ENCODE measurements at places on chromosomes 5 and 9.
A peak's percentile ranks its signal among the peaks of the same experiment; 100 is the strongest.

GRCh38 chr5:132013006-132013689 is 1.7 kb upstream of the ACSL6 start:
- no peak for DNase-seq

DNA sequence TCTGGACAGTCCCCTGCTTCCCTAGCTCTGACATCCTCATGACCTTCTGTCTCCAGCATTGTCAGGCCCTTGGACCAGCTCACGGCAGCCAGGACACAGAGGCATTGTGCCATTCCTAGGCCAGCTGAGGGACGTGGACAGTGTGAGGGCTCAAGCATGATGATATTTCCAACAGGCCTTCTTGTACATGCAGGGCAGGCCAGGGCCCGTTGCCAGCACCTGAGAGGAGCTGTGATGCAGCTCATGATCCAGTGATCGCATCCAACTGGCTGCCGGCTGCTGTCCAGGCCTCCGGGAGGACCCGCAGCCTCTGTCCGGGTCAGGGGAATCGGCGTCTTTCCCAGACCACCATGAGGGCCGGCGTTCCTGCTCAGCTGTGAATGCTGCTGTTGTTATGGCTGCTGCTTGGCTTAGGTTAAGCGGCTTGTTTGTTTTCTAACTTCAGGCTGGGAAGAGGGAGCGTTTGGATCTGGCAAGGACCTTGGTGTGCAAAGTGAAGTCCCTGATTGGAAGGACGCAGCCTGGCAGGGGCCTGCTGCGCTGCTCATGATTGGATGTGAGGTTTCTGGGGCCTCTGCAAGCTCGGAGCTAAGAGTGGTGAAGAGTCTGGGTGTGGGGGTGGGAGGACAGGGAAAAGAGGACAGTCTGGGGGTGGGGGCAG is 53.8 kb downstream of the PDZD2 start:
- DNase-seq, result no peak

- no peak for DNase-seq
These were observed 413.1 kb downstream of the KCTD16 start for GRCh38 chr5:144583541-144584449.

GRCh38 chr9:76218117-76218885 is 175.9 kb downstream of the RFK start:
- no peak for DNase-seq

DNA sequence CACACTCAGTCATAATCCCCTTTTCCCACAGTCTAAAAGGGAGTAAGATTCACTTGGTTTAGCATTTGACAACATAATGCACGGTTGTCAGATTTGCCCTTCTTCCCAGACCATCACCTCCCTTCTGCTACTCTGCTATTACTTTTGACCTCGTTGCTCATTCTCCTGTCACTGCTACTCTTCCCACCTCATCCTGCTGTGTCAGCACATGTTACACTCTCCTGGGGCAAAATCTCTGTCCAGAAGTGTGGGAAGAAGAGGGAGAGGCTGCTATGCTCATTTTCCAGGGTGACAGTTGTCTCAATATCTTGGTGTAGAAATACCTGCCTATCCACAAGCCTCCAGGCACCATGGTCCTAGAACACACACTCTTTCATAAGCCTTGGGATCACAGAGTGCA is 449.9 kb upstream of the PIK3R1 start:
- no peak for DNase-seq

DNA sequence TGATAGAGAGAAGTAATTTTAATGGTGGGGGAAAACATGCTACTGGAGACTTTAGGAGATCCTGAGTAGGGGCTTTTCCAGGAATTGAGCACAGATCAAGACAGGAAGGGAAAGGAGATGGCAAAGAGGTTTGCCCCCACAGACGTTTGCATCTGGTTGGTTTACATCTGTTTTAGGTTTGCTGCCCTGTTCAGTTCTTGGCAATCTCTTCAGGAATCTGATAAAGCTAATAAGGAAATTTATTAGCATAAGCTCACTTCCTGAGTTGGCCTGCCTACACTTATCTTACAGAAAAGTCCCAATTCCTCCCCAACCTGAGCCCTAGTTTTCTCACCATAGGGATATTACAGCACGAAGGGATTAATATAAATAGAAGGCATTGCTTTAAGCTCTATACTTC is 3.4 kb upstream of the CFAP95 start:
- no peak for DNase-seq

- DNase-seq, result no peak
These were observed 2.9 kb downstream of the BICD2 start for GRCh38 chr9:92761686-92762085.

GRCh38 chr5:163434401-163434866 is 3.0 kb upstream of the CCNG1 start:
- DNase-seq, result peak; percentile 17

GRCh38 chr9:98707166-98708102 is 1.3 kb downstream of the GABBR2 start:
- DNase-seq, result no peak

DNA sequence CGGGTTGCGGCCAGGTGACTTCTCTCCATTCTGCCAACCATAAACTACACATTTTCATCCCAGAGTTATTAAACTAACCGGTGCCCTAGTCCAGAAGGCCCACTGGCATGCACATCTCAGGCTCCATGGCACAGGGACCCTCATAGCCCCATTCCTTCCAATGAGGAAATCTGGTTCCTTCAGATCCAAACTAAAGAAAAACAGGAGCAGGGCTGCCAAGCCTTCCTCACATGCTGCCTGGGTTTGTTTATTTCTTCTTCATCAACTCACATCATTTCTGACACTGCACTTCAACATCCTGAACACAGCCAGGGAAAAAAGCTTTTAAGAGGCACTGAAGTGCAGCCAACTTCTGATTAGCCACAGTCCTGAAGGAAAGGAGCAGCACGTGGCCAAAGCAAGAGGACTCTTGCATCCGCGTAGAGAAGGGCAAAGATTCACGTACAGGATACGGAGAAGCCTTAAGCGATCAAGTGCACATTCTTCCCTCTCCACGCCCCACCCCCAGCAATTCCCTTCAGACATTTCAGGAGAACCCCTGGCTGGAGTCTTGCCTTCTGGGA is 22.5 kb downstream of the LHFPL2 start:
- DNase-seq, result no peak

GRCh38 chr9:29325894-29326293 is 1752.6 kb upstream of the C9orf72 start:
- no peak for DNase-seq

GRCh38 chr9:86892576-86892975 is 54.7 kb downstream of the GAS1 start:
- no peak for DNase-seq

- no peak for DNase-seq
These were observed 37.9 kb downstream of the UBTD2 start for GRCh38 chr5:172245703-172246125.

- DNase-seq, result no peak
These were observed 331.3 kb upstream of the SEMA6A start for GRCh38 chr5:116905885-116906284.

DNA sequence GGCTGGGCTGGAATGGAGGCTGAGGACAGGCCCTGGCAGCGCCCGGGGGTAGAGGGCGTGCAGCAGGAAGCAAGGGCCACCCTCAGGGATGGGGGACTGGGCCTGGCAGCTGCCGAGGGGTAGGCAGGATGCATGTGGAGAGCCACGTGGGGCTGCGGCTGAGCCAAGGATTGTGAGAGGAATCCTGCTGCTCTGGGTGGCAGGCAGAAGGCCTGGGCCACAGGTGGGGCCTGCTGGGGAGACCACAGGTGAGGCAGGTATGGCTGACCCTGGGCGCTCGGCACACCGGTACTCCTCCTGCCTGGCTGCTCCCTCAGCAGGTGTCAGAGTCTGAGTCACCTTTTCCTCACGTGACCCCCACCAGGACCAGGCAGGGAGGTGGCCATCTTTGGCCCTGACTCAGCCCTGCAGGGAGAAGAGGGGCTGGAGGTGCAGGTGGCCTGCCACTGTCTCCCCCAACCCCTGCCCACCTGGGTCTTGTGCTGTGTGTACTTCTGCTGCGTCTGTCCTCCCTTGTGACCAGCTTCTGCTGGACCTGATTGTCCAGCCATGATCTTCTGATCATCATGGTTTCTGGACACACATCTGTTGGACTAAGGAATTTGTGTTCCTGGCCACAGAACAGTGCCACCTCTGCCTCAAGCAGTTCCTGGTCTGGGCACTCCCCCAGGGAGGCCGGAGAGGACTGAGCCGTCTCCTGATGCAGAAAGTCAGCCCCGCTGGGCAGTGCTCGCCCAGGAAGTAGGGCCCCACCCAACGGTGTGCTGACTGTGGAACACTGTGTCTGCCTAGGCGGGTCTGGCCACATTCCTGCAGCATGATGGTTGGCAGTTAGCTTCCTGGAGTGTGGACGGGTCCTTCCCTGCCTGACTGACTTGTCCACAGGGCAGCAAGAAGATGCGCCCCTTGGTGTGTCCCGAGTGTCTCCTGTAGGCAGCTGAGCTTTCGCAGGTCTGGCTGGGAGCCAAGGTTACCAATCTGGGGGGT is 6.4 kb downstream of the ARRDC1 start:
- DNase-seq, result peak; percentile 34

DNA sequence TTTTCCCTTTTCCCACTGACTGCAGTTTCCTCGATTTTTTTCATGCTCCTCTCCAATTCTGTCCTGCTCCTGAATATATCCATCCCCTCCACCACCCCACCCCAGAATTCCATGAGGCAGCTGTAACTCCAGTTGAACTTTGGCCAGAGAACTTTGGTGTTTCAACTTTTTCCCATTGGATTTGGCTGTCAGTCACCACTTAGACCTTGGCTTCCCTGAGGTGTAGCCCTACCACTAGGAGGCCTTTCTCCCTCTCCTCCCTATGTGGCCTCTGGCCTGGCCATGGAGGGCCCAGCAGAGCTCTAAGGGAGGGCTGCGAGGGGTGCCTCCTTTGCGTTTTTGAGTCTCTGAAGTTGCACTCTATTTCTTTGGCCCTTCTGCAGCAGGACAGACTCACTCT is 261.3 kb downstream of the PIK3R1 start:
- DNase-seq, result no peak

- no peak for DNase-seq
These were observed 40.8 kb upstream of the GNPDA1 start for GRCh38 chr5:142053426-142054151.

- DNase-seq, result no peak
These were observed 99.7 kb upstream of the CCL21 start for GRCh38 chr9:34809504-34810186.

DNA sequence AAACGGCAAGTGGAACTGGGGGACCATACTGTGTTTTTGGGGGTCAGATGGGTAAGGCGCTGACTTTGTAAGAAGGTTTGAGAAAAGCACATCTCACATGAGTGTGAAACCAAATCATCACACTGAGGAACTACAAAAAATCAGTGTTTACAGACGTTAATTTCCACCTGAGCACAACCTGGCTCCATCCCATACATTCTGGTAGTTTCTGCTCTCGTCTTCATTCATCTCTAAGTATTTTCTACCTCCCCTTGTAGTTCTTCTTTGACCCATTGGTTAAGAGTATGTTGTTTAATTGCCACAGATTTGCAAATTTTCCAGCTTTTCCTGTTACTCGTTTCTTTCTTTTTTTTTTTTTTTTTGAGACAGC is 8.9 kb upstream of the DPP7 start:
- DNase-seq, result no peak

GRCh38 chr9:127444283-127444920 is 6.8 kb downstream of the RPL12 start:
- DNase-seq, result peak; percentile 25

GRCh38 chr5:98307811-98308210 is 465.7 kb upstream of the RGMB start:
- no peak for DNase-seq

GRCh38 chr9:125971050-125971449 is 223.9 kb downstream of the PBX3 start:
- no peak for DNase-seq

- DNase-seq, result no peak
These were observed 286.5 kb downstream of the KCTD16 start for GRCh38 chr5:144457160-144457559.

DNA sequence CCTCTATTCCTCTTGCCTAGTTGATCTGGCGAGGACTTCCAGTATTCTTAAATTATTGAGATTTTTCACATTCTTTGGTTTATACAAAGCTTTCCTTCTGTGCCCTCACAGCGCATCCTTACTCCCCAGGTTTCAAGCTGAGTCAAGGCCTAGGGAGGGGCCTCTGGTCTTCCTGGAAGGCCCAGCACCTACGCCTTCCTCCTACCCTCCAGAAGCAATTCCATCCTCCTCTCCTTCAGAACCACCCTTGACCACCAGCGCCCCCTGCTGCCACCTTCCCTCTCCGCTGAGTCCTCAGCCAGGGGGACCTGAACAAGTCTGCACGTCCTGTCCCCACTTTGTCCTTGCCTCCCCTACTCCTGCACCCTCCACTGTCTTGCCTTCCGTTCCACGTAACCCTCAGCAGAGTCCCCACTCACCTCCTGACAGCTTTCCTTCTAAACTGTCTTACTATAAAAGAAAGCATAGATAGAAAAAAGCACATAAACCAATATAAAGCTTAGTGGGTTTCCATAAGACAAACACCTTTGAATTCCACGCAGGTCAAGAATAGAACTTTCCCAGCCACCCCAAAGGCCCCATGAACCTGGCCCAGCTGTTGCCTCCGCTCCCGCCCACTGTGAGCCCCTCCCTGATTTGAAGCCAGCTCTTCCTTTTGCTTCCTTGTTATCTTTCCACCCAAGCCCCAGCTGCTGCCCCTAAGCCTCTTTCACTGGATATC is 63.0 kb upstream of the CTSL start:
- DNase-seq, result peak; percentile 65

DNA sequence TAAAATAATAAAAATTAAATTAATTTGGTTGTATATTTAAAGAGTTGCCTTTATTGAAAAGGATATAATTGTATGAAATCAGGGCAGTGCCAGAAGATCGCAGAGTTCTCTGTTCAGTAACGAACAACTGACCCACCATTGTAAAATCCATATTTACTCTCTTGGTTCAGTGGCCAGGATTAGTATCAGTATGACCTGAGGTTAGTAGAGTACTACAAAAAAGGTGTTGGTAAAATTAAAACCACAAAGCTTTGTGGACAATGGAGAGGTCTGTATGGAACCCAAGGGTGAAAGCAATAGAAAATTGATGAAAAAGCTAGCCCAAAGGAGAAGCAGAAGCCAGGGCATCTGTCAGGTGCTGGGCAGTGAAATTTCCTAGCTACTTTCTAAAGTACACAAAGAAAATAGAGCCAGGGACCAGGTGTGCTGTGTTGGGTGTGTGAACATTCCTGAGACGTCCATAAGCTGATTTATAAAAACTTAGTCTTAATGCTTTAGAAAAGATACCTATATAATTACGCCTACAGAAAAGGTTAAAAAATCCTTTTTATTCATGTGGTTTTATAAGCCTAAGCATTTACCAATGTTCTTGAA is 159.5 kb downstream of the AOPEP start:
- no peak for DNase-seq

DNA sequence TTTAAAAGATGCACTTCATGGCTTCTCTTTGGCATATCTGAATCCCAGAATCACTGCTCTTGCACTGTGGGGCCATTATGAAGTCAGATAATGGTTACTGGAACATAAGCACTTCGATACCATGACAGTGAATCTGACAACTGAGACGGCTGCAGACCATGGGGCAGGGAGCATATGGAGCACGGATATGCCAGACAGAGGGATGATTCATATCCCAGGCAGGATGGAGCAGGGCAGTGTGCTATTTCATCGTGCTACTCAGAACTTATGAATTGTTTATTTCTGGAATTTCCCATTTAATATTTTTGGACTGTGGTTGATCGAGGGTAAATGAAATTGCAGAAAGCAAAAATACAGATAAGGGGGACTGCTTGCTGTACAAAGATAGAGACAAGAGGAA is 145.0 kb downstream of the EGFLAM start:
- DNase-seq, result no peak
